ENCODE measurements at places on chromosomes 16 and 17.
A peak's percentile ranks its signal among the peaks of the same experiment; 100 is the strongest.

- DNase-seq = no peak
Measured at GRCh38 chr17:61007980-61008379, 330.3 kb downstream of the BCAS3 start.

GRCh38 chr17:82917699-82918345 lies 78.0 kb upstream of the ZNF750 start:
- peak; percentile 41 for DNase-seq

DNA sequence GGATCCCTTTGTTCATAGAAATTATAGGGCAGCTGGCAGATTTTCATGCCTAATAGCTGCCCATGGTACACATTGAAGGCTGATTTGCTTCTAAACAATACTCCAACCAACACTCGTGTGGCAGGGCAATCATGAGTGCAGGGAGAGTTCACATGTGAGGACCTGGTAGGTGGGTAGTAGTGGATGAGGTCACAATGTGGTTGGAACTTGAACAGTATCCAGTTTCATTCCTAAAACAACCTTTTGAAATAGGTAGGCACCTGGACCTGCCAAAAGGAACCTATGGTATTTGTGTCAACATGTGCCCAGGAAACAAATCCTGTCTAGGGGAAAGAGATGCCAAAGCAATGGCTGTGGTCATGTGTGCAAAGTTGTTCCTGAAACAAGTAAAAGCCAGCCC lies 32.8 kb downstream of the CCL4 start:
- no peak for DNase-seq

DNA sequence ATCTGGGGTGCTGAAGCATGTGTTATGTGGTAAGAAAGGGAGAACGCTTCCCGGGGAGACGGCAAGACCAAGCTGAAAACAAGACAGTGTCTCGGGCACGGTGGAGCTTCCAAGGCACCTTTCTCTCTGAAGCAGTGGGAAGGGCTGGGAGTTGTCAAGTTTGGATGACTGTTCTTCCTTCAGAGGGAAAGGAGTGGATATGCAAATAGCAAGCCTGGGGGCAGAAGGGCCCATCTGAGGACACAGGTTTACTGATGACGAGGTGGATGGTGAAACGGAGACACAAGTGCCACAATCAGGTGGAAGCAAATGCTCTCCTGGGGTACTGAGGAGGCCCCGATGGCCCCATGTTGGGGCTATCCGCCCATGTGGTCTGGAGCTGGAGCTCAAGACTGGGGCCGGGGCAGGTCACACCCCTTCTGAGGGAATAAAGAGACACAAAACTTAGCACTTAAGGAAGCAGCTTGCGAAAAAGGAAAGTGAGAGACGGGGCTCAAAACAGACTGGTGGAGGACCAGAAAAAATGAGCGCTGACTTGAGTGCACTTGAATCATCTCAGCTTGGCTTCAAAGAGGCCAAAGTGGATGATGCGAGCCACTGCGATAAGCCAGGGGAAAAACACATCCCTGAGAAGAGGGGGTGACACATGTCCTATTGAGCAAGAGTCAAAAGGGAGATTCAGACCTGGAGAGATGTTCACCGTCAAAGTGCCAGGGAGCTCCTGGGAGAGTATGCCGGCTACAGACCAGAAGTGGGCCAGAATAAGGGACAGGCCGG lies 34.8 kb upstream of the MTSS2 start:
- no peak for DNase-seq

DNA sequence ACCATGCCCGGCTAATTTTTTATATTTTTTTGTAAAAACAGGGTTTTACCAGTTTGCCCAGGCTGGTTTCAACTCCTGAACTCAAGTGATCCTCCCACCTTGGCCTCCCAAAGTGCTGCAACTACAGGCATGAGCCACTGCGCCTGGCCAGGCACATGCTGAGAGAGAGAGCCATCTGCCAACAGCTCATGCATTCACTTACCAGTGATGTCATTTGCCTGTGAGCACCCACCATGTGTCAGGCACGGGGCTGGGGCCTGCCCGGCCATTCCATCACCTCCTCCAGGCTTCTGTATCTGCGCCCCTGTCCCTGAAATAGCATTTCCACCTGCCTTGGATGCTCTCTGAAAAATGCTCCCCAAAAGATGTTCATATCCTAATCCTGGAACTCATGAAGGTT lies 43.6 kb upstream of the PEMT start:
- no peak for DNase-seq

- DNase-seq = no peak
Measured at GRCh38 chr16:17374668-17375255, 96.0 kb downstream of the XYLT1 start.

GRCh38 chr16:68737046-68737729 lies at the start of gene CDH1:
Gene CDH1, plus strand, starts transcription at chr16:68737292. Its CDS starts 124 bp downstream, at chr16:68737416.
- DNase-seq = no peak

GRCh38 chr17:37691807-37692206 lies 48.6 kb upstream of the DDX52 start:
- no peak for DNase-seq

Measured in D721Med (cell line).